ENCODE measurements at places on chromosomes 11 and 22. TPM values are rescaled to one million over a fixed set of nuclear protein-coding genes. Genes with fewer than 3 reads are reported as not detected.

The DDB1 gene
- total RNA-seq: 150 TPM

DNA sequence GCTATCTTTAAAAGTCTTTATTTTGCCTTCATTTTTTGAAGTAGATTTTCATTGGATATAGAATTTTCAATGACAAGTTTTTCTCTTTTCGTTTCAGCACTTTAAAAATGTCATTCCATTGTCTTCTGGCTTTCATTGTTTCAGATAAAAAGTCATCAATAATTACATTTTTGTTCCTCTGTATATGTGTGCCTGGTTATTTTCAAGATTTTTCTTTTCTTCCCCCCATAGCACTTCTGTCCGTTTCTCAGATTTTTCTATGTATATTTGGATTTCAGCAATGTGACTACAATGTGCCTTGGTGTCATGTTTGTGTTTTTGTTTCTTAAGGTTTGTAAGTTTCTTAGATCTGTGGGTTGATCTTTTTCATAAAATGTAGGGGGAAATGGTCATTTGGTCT is 66.3 kb upstream of the HSD17B12 start:
- H3K27me3 ChIP-seq: peaks cover 8% of the 10 kb centered on the region
- no peaks in the 10 kb centered on the region for H3K4me1 ChIP-seq

The MOGAT2 gene
- total RNA-seq: 7.3 TPM

DNA sequence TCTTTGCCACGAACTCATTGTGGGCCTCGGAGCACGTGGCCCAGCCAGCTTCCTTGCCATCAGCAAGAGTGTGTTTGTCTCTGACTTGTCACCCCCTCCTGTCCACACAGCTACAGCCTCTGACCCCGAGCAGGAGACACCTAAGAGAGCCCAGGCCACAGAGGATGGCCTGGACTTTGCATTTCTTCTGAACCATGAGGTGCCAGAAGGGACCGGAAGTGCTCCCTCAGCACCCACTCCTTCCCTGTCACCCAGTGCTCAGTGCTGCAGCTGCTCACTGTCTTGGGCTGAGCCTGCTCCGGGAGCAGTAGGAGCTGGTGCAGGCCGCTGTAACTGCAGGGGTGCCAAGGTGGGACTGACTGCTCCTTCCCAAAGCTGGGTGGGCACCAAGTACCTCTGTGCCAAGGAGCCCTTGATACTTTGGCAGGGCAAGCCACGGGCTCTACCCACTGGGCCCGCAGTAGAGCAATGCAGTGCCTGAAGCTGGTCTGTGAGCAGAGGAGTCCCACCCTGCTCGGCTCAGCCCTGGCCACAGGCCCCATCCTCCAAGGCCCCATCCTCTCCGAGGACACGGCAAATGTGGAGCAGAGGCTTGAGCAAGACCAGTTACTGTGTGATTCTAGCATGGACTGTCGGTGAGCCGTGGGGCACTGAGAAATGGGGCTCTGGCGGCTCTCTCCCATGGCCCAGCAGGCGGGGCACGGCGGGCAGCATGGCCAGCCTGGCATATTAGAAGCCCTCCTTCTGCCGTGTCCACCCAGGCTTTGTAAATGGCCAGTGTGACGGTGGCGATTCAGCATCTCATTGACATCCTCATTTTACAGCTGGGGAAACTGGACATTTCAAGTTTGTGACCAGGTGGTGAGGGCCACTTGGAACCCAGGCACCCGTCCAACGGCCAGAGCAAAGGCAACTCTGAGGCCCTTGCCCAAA is 6.3 kb downstream of the GRK2 start:
- no peaks in the 10 kb centered on the region for H3K27me3 ChIP-seq
- H3K27ac ChIP-seq: peak overlapping the region; percentile 92
- peaks cover 57% of the 10 kb centered on the region for H3K4me1 ChIP-seq
- H3K4me3 ChIP-seq: no peak overlapping the region
- peak; percentile 46 for DNase-seq
- H3K36me3 ChIP-seq: no peaks in the 10 kb centered on the region

The CATSPERZ gene
- total RNA-seq: not detected

- no peaks in the 10 kb centered on the region for H3K4me1 ChIP-seq
- H3K27ac ChIP-seq: peak overlapping the region; percentile 87
- H3K36me3 ChIP-seq: no peaks in the 10 kb centered on the region
- no peak overlapping the region for H3K4me3 ChIP-seq
- no peak for DNase-seq
Observed at GRCh38 chr11:122743097-122743741, 87.7 kb downstream of the UBASH3B start.

- H3K4me3 ChIP-seq: no peak overlapping the region
- no peak for DNase-seq
- peaks cover 15% of the 10 kb centered on the region for H3K4me1 ChIP-seq
- H3K27ac ChIP-seq: peak overlapping the region; percentile 88
- H3K27me3 ChIP-seq: no peaks in the 10 kb centered on the region
- no peaks in the 10 kb centered on the region for H3K36me3 ChIP-seq
Observed at GRCh38 chr11:45930031-45930794, 7.8 kb downstream of the LARGE2 start.

GRCh38 chr11:46119352-46120216 is 1.7 kb downstream of the PHF21A start:
- no peak for DNase-seq
- no peaks in the 10 kb centered on the region for H3K36me3 ChIP-seq
- H3K27me3 ChIP-seq: no peaks in the 10 kb centered on the region
- H3K27ac ChIP-seq: peak overlapping the region; percentile 99

GRCh38 chr22:40679249-40679963 is at the start of gene MCHR1:
MCHR1 (plus strand) TSS chr22:40679484; CDS start chr22:40679653, 169 bp downstream.
- peaks cover 6% of the 10 kb centered on the region for H3K4me1 ChIP-seq
- no peaks in the 10 kb centered on the region for H3K27me3 ChIP-seq
- DNase-seq: no peak
- H3K36me3 ChIP-seq: no peaks in the 10 kb centered on the region
- no peak within 1 kb of the TSS for H3K27ac ChIP-seq

DNA sequence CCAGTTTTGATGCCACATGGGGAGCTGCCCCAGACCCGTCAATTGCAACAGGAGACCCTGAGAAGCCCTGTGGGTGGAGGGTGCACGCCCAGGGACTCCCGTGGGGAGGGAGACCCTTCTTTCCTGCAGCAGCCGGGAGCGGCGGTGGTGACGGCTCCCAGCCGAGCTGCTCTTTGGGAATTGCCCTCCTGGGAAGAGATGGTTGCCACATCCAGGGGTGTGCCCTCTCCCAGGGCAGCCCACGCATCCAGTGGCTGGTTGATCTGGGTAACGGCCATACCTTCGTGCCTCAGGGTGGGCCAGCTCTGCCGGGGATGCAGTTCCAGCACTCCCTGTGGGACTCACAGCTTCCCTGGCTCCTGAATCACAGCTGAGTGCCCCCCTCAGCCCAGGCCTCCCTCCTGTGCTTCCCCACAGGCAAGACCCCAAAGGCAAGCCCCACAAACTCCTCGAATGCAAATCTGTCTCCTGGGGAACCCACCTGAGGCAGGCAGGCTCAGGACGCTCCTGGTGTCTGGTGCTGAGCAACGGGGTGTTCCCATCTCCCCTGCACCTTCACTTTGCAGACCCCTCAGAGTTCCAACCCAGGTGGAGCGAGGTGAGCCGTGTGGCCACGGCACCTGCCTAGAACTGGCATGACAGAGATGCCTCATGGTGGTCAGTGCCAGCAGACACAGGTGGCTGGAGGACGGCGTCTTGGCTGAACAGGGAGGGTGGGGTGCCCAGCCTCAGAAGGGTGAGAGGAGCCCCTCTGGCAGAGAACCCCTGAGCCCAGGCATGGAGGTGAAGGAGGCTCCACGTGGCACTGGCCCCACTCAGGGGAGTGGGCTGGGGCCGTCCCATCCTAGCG is 1027.4 kb downstream of the BRD1 start:
- no peak overlapping the region for H3K4me3 ChIP-seq
- H3K27ac ChIP-seq: no peak overlapping the region
- no peaks in the 10 kb centered on the region for H3K4me1 ChIP-seq
- H3K36me3 ChIP-seq: no peaks in the 10 kb centered on the region

The SPTBN2 gene
- total RNA-seq: 27.2 TPM

Data from breast epithelium (tissue), 4 donors.